ENCODE measurements at places on chromosomes 3 and 15.
A peak's percentile ranks its signal among the peaks of the same experiment; 100 is the strongest.

DNA sequence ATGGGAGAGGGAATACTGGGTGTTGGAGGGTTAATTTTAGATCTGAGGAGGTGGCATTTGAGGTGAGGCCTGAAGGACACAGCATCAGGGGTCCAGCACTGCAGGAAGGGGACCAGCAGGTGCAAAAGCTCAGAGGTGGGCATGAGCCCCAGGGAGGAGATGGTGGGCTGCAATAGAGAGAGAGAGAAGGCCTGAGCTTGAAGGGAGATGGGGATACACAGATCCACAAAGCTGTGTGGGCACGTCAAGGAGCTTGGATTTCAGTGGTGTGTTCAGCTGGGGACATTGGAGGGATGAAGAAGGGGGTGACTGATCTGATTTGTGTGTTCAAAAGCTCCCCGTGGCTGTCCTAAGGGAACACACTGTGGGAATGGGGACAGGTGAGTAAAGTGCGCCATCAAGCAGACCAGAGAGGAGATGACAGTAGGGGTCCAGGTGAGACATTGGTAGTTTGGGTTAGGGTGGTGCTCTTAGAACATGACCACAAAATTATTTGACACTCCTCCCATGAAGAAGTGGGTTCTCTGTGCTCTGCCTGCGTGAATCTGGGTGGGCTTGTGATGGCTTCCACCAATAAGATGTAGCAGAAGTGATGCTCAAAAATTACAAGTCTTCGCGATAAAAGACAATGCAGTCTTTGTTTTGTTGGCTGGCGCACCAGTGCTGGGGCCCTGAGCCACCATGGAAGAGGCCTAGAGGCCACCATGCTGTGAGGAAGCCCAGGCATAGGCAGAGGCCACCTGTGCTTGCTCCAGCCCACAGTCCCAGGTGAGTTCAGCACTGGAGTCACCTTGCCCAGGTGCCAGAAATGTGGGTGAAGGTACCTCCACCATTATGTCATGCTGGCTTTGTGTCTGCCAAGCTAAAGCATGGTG is 1.9 kb upstream of the WNT7A start:
- DNase-seq, result no peak

DNA sequence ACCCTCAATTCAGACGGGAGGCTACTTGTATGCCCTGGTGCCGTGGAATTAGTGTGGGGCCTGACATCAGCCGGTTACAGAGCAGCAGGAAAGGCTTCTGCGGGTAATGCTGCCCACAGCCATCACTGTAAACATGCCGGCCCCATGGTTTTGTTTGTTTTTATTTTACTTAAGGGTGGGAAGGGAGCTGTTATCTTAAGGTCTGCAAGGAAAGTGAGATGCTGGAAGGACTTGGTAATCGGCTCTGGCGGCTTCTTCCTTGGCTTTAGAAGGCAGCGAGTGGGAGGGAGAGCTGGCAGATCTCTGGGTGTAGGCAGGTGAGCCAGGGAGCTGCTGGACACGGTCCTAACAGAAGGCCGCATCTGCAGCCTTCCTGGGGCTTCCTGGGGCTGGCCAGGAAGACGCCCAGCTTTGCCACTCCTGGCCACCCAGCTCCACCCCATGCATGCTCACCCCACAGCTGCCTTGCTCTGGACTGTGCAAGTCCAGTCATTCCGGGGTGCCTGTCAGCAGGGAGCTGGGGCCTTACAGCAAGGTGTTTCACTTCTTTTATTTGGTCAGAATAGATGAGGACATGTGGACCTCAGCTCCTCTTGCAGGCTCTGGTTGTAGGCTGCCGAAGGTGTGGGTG is 54.1 kb upstream of the FURIN start:
- no peak for DNase-seq

GRCh38 chr15:94234300-94234699 is 2.9 kb downstream of the MCTP2 start:
- no peak for DNase-seq

- peak; percentile 46 for DNase-seq
Measured at GRCh38 chr15:77107068-77107467, 36.2 kb upstream of the TSPAN3 start.

All from right cardiac atrium (tissue), 5 donors.